Right lobe of liver (tissue), 6 donors: ENCODE measurements at places on chromosomes 1 and 21.
A peak's percentile ranks its signal among the peaks of the same experiment; 100 is the strongest.

- no peaks in the 10 kb centered on the region for H3K4me1 ChIP-seq
- H3K27ac ChIP-seq = no peak overlapping the region
- no peaks in the 10 kb centered on the region for H3K27me3 ChIP-seq
- DNase-seq = no peak
These were observed 46.3 kb downstream of the GPR161 start for GRCh38 chr1:168090395-168090794.

DNA sequence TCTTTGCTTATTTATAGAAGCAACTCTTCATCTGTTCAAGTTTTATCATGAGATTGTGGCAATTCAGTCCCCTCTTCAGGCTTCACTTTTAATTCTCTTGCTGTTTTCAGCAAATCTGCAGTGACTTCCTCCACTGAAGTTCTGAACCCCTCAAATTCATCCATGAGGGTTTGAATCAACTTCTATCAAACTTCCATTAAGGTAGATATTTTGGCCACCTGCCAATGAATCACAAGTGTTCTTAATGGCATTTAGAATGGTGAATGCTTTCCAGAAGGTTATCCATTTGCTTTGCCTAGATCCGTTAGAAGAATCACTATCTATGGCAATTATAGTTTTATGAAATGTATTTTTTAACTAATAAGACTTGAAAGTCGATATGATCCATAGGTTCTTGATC lies 946.7 kb upstream of the B3GALT2 start:
- no peaks in the 10 kb centered on the region for H3K36me3 ChIP-seq
- H3K27me3 ChIP-seq = no peaks in the 10 kb centered on the region

- H3K4me1 ChIP-seq = peaks cover 5% of the 10 kb centered on the region
- no peaks in the 10 kb centered on the region for H3K27me3 ChIP-seq
- no peaks in the 10 kb centered on the region for H3K36me3 ChIP-seq
- H3K4me3 ChIP-seq = no peak overlapping the region
These were observed 24.1 kb downstream of the EIF4G3 start for GRCh38 chr1:21152423-21153100.

DNA sequence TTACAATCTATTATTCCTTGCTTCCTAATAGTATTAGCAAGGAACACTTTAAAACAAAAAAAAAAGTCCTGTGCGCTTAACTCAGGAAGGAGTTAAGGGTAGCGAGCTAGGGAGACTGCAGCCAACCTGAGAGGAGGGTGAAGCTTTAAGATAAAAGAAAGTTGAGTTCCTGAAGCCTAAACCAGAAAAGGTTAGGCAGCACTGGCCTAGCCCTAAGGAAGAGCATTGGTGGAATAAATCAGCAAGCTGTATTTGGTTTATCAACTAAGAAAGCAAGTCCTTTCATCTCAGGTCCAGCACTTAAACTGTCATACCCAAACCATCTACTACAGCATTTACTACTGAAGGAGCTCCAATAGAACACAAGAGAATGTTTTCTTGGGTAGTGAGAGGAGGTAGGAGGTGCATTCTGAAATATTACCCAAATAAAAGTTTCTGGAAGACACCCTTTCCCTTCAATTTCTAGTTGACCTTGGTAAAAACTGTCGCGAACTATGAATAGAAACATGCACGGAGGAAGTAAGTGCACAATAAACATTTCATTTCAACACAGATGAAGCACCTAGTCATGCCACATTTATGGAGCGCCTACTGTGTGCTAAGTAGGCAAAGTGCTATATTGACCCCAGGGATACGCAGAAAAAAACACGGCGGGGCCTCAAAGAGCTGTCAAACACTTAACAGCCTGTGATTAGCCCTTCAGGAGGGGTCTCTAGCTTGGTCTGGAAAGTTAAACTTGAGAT lies 1.3 kb downstream of the GLRX2 start:
- no peak for DNase-seq
- peak overlapping the region; percentile 96 for H3K4me3 ChIP-seq
- H3K27me3 ChIP-seq = no peaks in the 10 kb centered on the region
- H3K36me3 ChIP-seq = no peaks in the 10 kb centered on the region
- peak overlapping the region; percentile 86 for H3K27ac ChIP-seq
